ENCODE measurements at places on chromosomes 5 and 9. TPM values are rescaled to one million over a fixed set of nuclear protein-coding genes. Genes with fewer than 3 reads are reported as not detected.

The CD274 gene
- 10.4 TPM for total RNA-seq

The TNFSF8 gene
- 34.5 TPM for total RNA-seq

The CDKN2A gene
- total RNA-seq: 34.1 TPM

The CATSPER3 gene
- total RNA-seq: 0.82 TPM

The KIAA0825 gene
- total RNA-seq: 3.3 TPM

The FOXD1 gene
- total RNA-seq: 0.23 TPM

The SV2C gene
- total RNA-seq: 0.20 TPM

DNA sequence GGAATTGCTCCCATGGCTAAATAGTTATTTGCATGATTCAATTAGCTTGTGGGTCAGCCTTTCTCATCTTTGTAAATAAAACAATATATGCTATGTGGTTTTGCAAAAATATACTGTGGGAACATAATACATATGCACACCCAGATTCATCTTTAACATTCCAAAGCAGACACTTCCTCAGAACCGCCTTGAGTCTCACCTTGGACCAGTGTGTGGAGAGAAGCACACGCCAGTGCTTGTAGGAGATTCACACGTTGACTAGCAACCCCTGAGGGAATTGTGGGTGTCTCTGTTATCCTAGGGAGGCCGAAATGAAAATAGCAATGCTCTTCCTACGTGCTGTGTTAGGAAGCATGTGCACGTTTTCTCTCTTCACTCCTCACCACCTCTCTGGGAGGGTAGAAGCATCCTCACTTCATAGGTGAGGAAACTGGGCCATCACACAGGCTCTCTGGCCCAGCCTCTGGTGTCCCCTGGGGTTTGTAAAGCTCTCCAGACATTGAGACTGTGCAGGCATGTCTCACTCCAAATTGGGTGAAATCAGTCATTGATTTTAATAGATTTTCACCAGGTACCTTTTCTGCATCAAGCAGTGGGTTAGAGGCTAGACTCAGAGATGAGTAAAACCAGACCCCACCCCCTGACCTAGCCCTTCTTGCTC lies 221.7 kb downstream of the PBX3 start:
- no peak for DNase-seq

GRCh38 chr5:54760182-54760935 lies 225.0 kb downstream of the ESM1 start:
- no peak for DNase-seq

DNA sequence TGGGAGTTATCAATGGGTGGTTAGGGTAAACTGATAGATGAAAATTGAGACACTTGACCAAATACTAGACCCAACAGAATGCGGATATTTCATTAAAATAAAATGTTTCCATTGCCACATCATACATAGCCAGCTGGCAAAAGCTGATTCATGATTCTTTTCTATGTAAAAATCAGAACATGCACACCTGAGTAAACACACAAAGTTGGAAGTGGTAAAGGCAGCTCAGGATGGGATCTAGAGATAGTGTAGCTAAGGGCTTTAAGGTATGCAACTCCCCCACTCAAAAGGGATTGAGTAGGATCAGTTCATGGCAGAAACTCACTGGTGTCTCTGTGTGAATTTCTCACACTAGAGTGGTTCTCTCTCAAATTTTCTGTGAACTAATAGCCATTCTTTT lies 541.1 kb upstream of the GRAMD2B start:
- no peak for DNase-seq

GRCh38 chr9:112179816-112180215 lies 4.7 kb upstream of the SUSD1 start:
- DNase-seq: no peak

- DNase-seq: no peak
These were observed 181.4 kb downstream of the GDNF start for GRCh38 chr5:37658440-37658839.

- DNase-seq: no peak
These were observed 4.7 kb upstream of the ADCY2 start for GRCh38 chr5:7391215-7391614.

DNA sequence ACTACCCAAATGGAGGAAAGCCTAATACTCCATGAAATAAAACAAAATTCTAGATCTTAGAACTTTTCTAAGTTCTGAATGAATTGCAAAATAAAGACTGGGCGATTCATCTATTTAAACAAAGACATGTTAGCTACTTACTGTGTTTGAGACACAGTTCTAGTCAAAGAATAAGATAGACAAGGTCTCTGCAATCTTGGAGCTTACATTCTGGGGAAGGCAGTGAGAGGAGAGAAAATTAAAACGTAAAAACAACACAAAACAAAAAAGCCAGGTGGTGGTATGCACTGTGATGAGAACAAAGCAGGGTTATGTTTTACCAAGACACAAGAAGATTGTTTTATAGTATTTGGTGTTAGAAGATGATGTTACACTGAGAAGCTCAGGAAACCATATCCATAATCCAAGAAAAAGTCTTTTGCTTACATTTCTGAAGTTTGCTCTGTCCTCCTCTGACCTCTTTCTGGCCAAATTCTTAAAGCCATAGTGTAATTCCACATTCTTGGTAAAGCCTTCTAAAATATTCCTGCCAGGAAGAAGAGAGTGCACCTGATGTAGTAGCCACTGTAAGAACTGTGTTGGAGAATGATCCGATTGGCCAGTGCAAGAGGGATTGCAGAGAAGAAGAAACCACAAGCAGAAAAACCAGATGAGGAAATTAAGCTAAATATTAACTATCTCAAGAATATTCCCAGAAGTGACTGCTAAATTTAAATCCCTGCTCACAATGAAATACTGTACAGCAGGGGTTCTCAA lies 218.4 kb downstream of the PCSK1 start:
- DNase-seq: no peak

DNA sequence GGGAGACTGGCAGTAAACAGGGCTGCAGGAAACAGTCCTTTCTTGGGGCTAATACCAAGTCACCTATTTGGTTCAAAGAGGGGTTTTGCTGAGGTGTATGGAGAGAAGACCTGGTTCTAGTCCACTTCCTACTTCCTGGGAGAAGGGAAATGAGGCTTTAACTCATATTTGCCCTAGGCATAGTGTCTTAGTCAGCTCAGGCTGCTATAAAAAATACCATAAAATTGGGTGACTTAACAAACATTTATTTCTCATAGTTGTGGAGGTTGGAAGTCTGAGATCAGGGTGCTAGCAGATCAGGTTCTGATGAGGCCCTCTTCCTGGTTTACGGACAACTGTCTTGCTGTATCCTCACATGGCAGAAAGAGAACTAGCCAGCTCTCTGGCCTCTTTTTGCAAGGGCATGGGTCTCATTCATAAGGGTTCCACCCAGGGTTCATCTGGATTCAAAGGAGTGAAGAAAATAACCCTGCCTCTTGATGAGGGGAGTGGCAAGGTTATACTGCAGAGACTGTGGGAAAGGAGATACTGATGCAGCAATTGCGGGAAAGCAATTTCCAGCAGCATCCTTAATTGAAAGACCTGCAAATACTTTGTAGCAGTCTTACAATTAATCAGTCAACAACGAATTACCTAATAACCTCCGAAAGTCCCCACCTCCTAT lies 40.5 kb downstream of the ANKDD1B start:
- DNase-seq: no peak

GRCh38 chr5:9207817-9208418 lies 338.0 kb downstream of the SEMA5A start:
- no peak for DNase-seq

DNA sequence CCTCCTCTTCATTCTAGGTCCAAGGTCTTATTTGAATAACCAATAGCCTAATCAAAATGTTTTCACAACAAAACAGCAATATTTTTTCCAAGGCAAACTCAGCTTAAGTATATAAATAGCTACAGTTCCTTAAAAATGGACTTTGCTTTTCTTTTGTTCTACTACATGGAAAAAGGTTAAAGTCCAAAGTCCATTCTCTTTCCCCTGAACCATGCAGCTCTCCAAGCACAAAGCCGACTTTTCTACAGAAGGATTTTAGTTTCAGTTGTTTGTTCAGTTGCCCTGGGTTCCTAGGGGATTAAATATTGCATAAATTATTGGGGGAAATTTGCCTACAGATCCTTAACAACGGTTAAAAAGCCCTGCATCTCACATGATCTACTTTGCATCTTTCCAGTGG lies 677.0 kb upstream of the KLF4 start:
- DNase-seq: no peak

GRCh38 chr5:25562656-25563055 lies 917.9 kb upstream of the CDH10 start:
- no peak for DNase-seq

GRCh38 chr9:81776834-81777233 lies 87.5 kb upstream of the TLE1 start:
- no peak for DNase-seq

GRCh38 chr5:96008987-96009647 lies 47.5 kb upstream of the ELL2 start:
- no peak for DNase-seq

DNA sequence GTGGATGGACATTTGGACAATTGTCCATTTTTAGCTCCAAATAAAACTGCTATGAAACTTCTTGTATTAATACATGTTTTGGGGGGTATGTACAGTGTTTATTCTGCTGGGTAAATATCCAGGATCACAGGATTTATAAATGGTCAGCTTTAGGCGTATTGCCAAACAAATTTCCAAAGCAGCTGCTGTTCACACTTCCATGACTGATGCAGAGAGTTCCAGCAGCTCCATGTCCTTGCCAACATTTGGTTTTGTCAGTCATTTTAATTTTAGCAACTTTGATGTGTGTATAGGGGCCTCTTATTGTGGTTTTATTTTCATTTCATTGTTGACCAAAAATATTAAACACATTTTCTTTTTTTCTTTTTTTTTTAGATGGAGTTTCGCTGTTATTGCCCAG lies 9.8 kb upstream of the SUSD1 start:
- no peak for DNase-seq

- DNase-seq: no peak
These were observed 735 bp downstream of the ECPAS start for GRCh38 chr9:111483439-111483857.

- no peak for DNase-seq
These were observed 91.2 kb downstream of the PHF2 start for GRCh38 chr9:93667627-93668026.
